ENCODE measurements at places on chromosomes 2 and 18.

DNA sequence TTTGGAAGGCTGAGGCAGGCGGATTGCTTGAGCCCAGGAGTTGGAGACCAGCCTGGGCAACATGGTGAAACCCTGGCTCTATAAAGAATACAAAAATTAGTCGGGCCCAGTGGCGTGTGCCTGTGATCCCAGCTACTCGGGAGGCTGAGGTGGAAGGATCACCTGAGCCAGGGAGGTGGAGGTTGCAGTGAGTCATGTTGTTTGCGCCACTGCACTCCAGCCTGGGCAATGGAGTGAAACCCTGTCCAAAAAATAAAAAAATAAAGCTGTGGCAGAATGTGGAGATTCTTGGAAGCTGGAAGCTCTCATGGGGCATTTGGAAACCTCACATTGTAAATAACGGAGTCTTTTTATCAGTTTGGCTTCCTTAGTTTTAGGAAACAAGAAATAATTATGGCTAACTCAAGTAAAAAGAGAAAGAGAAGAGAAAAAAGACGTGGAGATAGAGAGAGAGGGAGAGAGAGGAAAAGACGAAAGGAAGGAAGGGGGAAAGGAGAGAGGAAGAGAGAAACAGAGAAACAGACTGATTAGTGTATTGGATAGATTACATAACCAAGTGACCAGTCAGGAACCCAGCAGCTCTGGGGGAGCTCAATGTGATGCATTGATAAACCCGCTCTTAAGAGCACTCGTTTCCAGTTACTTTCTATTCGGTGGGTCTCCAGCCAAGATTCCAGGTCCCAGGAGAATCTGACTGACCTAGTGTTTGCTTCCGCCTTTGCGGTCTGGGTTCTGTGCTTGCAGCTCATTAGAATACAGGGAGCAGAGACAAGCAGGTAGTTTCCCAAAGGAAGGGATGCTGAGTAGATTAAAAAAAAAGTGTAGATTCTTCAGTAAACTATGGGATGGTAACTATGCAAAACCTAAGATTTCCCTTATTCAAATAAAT, 1.1 kb upstream of the SPAST start:
- peak; percentile 60 for DNase-seq

GRCh38 chr2:215528555-215528954, 92.7 kb upstream of the FN1 start:
- DNase-seq: no peak

DNA sequence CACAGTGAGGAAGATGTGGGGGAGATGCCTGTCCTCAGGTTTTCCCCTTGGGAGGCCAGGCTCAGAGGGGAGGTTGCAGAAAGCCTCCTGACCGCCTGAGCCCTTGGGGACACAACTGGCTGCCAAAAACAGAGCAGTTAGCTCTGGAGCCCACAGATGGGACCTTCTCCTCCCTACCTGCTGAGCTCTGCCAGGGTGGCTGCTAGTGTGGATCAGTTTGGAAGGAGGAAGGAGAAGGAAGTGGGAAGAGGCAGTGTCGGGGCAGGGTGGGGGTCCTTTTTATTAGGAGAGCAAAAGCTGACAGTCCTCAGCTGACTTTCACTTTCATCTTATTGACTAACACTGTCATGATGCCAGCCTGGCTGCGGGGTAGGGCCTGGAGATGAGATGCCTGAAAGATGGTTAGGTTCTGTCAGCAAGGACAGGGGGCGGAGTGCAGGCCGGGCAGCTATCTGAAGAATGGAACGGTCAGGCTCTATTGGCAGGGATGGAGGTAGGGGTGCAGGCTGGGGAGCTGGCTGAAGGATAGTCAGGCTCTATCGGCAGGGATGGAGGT, 188.5 kb upstream of the HDAC4 start:
- DNase-seq: no peak

DNA sequence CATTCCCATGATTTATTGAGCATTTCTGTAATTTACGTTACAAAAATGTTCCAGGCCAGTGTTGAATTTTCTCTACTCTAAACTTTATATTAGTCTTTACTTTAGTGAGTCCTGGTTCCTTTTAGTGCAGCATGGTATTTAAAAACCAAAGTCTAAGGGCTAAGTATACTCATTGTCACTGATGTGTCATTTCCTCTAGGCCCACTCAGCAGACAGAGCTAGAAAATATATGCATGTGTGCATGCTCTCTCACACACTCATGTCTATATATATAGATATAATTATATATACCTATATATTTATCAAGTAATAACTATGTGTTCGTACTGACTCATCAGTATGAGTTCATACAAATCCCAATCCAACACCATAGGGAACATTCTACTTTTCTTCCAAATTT, 132.5 kb upstream of the SLC8A1 start:
- no peak for DNase-seq

GRCh38 chr2:172031536-172031935, 31.8 kb downstream of the METAP1D start:
- no peak for DNase-seq

DNA sequence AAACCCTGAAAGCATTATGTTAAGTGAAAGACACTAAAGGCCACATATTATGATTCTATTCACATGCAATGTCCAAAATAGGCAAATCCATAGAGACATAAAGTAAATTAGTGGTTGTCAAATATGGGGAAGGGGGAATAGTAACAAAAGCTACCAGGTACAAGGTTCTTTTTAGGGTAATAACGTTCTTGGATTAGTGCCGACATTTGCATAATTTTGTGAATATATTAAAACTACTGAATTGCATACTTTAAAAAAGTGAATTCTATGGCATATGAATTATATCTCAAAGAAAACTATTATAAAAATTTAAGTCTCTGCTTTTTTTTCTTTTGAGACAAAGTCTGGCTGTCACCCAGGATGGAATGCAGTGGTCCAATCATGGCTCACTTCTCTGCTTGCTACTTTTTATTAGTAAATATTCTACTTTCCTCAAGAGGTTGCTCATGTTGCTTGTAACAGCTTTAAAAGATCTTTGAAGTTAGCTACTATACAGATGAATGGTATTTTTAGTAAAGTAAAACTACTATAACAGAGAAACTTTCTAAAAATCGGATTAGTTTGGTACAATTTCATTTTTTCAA, 2.5 kb downstream of the SESTD1 start:
- no peak for DNase-seq

GRCh38 chr18:79334496-79335233, 61.1 kb upstream of the NFATC1 start:
- DNase-seq: no peak

DNA sequence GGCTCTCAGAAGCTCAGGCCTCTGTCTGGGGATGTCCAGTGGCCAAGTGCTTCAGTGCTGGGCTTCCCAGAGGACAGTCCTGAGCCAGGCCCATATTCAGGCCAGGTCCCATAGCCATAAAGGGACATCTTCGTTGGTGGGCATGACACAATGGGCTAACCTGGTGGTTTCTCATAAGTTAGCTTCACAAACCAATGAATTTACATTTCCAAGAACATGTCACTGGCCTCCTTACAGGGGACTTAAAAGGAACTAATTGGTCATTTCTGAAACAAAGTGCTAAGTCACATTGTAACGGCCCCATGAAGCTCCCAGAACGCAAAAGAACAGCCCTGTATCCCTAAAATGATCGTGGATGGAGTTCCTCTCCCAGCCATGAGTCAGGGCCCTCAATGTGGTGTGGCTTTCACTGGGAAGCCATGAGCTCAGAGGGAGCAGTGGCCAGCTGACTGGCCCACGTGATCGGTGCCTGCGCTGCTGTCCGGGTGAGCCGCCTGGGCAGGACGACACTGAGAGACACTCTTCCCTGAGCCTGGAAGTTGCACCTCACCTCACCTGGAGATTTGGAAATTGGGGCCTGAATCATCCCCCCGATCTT, 163.7 kb upstream of the APCDD1 start:
- DNase-seq: no peak

DNA sequence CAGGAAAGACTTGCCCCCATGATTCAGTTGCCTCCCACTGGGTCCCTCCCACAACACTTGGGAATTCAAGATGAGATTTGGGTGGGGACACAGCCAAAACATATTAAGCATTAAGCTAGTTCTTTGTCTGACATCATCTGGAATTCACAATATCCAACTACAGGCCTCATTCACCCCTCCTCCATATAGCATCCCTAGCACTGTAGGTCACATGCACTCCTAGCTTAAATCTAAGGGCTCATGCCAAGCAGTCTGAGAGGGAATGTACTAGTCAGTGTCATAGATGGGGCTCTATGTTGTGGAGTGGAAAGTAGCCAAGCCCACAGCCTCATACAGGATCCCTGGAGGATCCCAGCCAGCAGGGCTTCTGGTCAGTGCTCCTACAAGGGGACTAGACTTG, 92.1 kb downstream of the IRS1 start:
- DNase-seq: no peak

DNA sequence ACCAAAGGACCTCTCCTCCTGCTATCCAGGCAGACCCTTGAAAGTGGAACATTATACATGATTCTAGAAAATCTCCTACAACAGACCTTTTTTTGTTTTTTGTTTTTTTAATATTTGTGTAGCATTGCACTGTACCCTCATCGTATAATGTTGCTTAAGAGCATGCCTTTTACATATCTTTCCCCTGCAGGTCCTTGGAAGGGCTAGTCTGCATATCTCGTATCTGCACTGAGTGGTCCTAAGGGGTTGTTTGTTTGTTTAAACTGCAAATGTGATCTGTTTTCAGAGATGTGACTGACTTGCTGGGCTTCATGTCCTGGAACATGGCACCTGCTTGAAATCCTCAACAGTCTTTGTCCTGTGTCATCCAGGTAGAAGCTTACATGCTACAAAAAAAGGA, 204.1 kb downstream of the FAM210A start:
- DNase-seq: no peak

DNA sequence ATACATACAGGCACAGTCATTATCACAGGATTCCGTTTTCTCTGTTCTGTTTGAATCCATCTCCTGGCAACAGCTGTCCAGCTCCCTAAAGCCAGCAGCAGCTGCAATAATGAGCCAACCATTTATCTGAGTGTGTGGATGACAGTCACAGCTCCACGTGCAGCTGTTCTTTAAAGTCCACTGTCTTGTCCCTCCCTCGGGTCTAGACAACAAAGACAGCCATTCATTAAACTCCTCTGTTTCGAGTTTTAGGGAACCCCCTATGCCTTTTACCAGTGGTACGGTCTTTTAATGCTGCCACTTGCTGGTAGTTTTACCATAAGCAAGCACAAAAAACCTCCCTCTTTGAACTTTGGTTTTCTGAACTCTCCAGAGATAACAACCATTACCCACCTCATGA, 16.0 kb upstream of the MSGN1 start:
- no peak for DNase-seq

DNA sequence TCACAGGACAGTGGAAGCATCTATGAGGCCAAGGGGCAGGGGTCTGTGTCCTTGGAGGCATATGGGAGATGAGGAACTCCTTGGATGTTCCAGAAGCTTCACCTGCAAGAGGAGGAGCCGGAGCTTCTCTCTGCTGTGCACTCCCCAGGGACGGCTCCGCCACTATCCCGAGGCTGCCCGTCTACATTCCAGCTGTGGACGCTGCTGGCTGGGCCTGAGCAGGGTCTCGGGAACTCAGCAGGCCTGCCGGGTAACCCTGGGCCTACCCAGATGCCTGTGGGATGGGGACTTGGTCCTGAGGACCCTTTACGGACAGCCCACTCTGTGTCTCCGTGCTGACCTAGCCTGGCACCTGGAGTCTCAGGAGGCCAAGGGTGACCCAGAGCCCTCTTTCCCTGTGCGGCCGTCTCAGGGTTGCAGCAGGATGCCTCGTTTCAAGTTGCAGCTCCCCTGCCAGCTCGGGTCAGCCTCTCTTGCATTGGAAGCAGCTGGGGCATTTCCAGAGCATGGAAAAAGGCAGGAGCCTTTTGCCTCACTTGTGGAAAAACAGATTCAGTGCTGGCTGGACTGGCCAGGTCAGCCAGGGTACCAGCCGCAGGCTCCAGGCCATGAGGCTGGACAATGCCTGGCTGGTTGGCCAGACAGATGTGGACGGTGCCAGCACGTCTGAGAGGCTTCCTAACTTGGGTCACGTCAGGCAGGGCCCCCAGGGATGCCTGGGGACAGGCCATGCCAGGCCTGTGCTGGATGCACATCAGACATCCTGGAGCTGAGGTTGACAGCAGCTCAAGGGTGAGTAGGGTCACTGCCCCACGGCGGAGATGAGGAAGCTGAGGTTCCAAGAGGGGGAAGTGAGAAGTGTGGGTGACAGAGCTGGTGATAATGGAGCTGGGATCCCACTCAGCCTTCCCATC, 41.5 kb downstream of the SCTR start:
- no peak for DNase-seq

- DNase-seq: no peak
These were observed 248.2 kb upstream of the SLC39A10 start for GRCh38 chr2:195408811-195409210.

DNA sequence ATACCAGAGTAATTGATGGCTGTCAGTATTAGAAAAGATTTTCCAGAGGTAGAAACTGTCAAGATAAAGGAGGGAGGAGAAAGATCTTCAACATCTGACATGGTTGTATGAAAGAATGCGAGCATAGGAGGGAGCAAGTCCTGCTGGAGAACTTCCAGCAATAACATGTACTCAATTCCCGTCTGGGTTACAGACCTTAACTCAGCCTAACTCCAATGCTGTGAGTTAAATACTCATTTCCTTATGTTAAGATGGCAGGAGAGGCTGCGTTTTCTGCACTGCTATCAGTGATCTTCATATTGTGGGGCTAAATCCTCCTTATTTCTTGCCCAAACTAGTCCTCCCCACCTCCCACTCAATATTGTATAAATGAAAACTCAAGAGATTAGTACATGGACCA, 6.7 kb upstream of the CERS6 start:
- DNase-seq: no peak

GRCh38 chr2:160427629-160428404, 65.8 kb downstream of the RBMS1 start:
- DNase-seq: no peak

- no peak for DNase-seq
These were observed 217.0 kb downstream of the METTL4 start for GRCh38 chr18:2354292-2354691.

DNA sequence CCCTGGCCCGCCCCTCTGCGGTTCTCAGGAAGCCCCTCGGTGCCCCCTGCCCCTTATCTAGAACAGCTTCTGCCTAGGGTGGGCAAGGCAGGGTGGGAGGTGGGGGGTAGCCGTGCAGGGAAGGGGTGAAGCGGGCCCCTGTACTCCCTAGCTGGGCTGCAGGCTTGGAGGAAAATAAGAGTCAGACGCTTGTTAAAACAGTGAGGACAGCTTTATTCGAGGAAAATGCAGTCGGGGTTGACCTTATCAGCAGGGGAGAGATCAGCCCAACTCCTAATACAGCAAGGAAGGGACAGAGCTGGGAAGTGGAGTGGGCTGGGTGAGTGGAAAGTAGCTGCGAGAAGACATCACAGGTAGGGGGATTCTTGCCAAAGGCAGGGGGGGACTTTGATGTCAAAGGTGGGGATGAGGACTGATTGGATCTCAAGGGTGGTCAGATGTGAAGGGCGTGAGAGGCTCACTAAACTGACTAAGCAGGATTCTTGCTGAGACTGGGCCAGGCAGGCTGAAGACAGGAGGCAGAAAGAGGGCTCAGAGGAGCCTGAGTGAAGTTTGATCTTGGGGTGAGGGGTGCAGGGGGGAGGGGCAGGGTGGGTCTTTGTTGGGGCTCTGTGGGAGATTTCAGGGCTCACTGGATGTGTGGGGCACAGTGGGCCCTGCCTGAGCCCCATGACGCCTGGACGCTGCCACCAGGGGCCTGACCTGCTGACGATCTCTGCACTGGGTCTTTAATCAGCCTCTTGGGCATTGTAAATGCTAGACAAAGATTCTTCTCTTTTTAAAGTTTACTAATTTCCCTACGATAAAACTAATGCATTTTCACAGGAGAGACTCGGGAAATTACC, 29.9 kb downstream of the HPCAL1 start:
- DNase-seq: no peak

- no peak for DNase-seq
These were observed 20.9 kb downstream of the ITM2C start for GRCh38 chr2:230885463-230886130.

GRCh38 chr18:32906506-32907310, 133.9 kb upstream of the KLHL14 start:
- no peak for DNase-seq
